ENCODE measurements at places on chromosomes 13 and 19.
A peak's percentile ranks its signal among the peaks of the same experiment; 100 is the strongest.

- DNase-seq, result peak; percentile 93
Observed at GRCh38 chr13:75549262-75550158, at the start of gene UCHL3. Gene UCHL3 (plus strand): TSS chr13:75549791. CDS start chr13:75549821, 30 bp downstream.

DNA sequence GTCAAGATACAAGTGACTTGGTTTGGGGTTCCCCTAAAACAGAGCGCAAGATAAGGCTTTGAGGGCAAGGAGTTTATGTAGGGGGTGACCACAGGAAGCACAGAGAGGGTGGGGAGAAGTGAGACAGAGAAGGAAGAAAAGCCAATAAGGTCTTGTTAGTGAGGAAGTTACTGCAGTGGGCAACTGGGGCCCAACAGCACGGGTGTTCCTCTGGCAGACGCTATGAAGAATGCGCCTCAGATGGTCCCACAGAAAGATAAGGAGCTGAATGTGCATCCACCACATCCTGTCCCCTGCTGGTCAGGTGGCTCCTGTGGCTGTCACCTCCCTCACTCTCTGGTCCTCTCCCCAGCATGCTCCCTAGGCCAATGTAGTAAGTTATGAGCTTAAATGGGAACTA, 333.5 kb downstream of the TSHZ3 start:
- DNase-seq, result no peak

- no peak for DNase-seq
Observed at GRCh38 chr13:113169277-113170272, 11.1 kb downstream of the PROZ start.

GRCh38 chr19:40630571-40631160, 29.5 kb downstream of the LTBP4 start:
- no peak for DNase-seq

GRCh38 chr19:49067554-49067953, 2.9 kb upstream of the NTF4 start:
- no peak for DNase-seq

- no peak for DNase-seq
Observed at GRCh38 chr19:5104871-5105351, 136.0 kb downstream of the KDM4B start.

DNA sequence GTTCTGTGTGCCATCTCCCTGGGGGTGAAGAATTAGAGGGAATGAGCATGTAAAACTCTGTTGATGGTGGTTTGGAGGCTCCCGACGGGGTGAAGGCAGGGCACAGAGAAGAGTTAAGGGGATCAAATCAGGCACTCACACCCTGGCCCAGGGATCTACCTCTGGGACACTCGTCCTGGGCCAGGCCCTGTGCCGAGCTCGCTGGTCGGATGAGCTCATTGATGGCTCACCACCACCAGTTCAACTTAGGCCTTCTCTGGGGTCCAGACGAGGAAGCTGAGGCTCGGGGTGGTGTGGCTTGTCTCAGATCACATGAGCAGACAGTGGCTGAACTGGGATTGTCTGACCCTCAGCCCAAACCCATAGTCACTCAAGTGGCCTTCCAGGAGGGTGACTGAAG, 1.6 kb downstream of the NACC1 start:
- no peak for DNase-seq

GRCh38 chr13:99208185-99208584, 7.5 kb downstream of the UBAC2 start:
- DNase-seq, result no peak

DNA sequence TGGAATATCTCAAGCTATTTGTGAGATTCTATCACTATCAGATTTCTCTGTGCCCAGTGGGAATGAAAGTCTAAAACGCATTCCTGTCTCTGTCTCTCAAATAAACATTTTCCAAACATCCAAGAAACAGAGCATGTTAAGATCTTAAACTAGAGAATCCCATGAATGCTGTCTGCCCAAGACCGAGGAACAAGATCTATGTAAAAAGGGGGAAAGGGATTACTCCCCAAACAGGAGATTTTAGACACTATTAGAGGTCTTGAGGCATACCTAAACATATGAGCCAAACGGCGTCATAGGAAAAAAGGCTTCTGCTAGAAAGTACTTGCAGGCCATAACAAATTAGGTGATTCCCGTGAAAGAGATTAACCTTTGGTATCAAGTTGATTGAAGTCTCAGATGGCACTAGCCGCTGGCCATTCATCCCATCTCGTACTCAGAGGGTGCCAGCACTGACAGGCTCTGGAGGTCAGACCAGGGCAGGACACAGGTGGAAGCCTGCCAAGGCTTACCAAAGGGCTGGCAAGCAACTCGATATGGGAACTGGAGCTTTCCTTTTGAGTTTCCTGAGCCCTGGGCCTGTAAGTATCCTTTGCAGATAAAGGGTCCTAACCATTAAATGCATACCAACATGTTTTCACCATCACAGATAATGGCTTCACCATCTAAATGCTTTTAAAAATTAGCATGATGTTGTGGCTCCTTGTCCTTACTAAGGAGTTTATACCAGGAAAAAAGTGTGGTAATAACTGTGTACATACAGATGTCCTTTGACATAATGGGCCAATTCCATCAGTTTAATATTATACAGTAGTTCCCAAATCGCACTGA, 225.2 kb downstream of the FOXO1 start:
- no peak for DNase-seq
